ENCODE measurements at places on chromosomes 1 and 21.

DNA sequence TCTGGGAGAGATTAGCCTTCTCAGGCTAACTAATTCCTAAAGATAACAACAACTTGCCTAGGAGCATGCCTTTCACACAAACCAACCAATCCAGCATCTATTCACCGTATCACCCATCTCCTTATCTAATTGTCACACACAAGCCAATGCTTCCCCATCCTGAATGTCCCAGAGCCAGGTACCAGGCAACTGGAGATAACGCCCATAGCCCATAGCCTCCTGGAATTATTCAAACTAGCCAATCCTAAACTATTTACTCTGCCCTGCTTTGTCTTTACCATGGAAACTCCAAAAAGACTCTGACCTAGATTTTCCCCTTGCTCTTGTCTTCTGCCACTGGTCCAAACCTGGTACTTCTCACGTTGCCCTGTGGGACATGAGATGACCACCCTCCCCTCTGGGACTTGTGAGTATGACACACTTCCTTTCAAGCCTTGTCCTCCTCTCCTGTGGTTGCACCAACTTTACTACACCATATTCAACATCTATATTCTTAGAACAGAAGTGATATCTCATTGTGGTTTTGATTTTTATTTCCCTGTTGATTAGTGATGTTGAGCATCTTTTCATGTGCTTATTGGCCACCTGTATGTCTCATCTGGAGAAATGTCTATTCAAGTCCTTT, 8.8 kb upstream of the ATG4C start:
- DNase-seq = no peak

GRCh38 chr1:21264898-21265297, 25.4 kb downstream of the ECE1 start:
- no peak for DNase-seq

DNA sequence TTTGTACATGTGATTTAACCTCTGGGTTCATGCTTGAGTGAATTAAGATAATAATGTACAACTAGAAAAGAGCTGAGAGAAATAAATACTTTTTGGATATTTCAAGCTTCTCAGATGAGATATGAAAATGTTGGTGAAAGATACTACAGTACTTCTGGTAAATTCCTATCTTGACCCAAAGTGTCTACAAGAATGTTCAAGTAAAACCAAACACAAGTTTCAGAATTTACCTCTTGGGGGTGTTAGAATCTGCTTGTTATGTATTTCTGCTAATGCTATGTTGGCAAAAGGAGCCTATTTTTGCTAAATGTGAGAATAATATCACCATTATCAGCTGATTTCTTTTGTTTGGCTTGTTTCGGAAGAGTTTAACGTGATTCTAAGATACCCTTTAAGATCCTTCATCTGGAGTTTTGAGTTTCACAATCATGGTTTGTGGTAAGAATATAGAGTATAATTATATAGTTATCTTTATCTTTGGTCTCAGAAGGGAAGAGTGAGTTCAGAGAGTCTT, 388.5 kb downstream of the LMO4 start:
- no peak for DNase-seq

DNA sequence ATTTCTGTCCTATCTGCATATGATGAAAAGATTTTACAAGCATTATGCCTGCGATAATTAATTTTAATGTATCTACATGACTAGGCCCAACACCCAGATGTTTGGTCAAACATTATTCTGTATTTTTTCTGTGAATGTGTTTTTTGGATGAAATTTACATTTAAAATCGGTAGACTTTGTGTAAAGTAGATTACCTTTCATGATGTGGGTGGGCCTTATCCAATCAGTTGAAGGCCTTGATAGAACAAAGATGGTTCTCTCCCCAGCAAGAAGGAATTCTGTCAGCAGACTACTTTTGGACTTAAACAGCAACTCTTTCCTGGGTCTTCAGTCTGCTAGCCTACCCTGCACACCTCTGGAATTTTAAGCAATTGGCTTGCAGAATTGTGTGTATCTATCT, 844.0 kb downstream of the BRINP3 start:
- DNase-seq = no peak

DNA sequence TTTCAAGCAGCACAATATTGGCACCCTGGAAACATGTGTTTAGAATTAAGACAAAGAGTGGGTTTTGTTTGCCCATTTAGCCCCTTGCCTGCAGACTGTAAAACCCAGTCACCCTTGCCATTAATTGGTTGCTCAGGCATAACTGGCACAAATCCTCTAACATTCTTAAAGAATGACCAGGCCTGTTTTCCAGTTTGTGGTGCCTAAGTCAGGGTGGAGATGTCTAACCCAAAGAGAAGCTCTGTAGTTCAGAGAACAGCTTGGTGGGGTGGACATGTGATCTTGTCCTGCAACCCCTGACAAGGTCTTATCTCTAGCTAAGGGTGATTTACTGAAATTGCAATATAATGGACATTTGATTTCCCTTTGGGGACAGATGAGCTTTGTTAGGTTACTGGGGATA, 8.8 kb upstream of the ANGPTL7 start:
- DNase-seq = peak; percentile 50

DNA sequence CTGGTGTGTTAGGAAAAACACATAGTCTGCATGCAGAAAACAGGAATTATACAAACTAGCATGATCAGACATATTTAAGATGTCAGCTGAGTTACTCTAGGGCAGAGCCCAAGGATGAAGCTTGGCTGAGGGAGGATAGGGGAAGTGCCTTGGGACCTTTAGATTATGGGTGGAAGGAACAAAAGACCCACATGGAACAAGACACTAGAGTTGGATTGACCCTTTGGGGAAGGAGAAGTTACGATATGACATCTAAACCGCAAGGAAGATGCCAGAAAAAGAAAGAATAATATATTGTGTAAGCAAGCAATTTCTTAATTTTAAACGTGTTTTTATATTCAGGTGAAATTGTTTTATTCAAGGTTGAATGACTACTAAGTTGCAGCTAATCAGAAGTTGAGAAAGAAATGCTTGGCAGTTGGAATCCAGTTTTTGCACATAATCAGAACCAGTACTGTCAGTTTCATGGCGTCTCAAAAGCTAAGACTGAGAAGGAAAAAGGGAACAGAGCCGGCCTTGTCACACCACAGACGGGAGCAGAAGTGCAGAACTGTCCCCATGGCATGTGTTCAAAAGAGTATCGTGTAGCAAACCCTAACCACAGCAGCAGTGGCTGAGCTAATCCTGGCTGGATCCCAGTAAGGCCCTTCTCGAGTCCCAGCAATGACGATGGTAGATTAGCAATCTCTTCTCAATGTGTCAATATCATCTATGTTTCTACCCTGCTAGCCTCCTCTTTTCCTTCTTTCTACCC, 31.2 kb upstream of the IFNAR2 start:
- DNase-seq = no peak

- peak; percentile 99 for DNase-seq
Observed at GRCh38 chr1:23344111-23344986, at the start of gene HNRNPR. TSS of gene HNRNPR (minus strand) at chr1:23344284. CDS start at chr1:23341008, 3,276 bp downstream.

DNA sequence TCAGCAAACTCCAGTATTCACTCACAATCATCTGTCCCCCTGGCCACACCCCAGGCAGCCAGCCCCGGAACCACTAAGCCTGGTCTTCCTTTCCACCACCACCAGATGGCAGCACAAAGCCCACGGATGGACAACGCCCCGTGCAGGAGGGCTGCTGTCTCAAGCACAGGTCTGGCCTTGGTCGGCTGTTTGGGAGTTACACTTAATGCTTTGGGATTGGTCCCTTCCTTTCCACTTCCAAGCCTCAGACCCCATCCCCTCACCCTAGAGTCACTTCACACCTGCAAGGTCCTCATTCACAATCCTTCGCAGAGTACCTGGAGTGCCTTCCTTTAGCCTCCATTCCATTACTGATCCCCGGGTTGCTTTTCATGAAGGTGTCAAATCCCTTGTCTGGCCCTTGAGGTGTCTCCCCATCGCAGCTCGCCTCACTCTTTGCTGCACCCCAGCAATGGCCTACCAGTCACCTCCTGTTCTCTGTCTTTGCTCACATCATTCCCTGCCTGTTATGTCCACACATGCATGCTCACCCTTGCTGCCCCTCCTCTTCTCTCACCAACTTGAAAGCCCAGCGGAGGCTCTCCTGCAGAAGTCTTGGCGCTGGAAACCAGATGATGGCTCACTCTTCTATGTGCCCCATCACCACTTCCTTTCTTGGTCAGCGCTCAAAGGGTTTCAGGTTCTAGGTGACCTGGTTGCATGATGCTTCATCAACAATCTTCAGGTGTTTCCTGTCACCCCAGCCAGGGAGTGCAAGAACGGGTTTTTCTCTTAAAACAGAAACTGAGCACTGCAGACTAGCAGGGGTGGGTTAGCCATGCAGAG, 24.9 kb upstream of the KCNA2 start:
- DNase-seq = no peak

- no peak for DNase-seq
Observed at GRCh38 chr1:192574073-192574472, 1.5 kb upstream of the RGS1 start.

- DNase-seq = peak; percentile 89
Observed at GRCh38 chr1:66924756-66925557, at the start of the genes DNAI4 and MIER1. TSS of gene DNAI4 (minus strand) at chr1:66924856. CDS start at chr1:66924831, 25 bp downstream. TSS of gene MIER1 (plus strand) at chr1:66924990. CDS start at chr1:66925029, 39 bp downstream.

DNA sequence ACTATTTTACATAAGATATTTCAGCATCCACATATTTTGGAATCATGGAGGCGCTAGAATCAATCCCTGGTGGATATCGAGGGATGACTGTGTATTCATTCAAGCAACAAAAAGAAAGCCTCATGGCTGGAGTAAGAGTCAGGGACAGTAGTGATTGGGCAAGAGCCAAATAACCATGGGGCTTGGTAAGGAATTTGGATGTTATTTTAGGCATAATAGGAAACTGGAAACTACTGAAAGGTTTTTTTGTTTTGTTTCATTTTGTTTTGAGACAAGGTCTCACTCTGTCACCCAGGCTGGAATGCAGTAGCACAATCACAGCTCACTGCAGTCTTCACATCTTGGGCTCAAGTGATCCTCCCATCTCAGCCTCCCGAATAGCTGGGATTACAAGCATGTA, 33.8 kb upstream of the EYA3 start:
- no peak for DNase-seq

- no peak for DNase-seq
Observed at GRCh38 chr1:116131170-116131569, 20.0 kb downstream of the MAB21L3 start.

- no peak for DNase-seq
Observed at GRCh38 chr1:78090472-78091133, 44.8 kb downstream of the GIPC2 start.

DNA sequence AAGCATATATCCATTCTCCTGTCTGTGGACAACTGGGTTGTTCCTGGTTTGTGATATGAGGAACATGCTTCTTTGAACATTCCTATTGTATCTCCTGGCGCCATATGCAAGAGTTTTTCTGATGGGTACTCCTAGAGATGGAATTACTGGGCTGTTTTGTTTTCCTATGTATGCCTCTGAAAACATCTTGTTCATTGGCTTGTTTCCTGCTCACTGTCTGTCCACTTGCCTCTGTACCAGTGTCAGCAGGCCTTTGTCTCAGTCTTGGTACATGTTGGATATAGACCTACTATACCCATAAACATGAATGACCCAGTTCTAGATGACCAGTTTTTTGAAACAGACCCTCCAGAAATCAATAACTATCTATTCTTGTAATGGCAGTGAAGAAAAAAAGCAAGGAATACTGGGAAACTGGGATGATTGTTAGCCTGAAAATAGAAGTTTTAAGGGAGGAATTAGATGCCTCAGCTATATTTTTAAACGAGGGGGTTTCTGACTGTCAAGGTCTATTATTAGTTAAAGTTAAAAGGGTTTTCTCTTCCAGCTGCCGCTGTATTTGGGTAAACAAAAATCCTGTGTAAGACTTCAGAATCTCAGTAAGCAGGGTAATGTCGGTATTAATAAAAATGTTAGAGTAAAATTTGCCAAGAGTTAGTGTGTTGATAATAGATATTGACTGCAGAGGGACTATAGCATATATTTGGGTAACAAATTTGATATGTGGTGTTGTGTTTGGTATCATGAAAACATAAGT, 103.6 kb downstream of the RYR2 start:
- DNase-seq = no peak

- DNase-seq = no peak
Observed at GRCh38 chr1:8025671-8026144, 401 bp downstream of the ERRFI1 start.

- DNase-seq = no peak
Observed at GRCh38 chr1:221573756-221574155, 168.1 kb downstream of the DUSP10 start.

Data from kidney epithelial cell (primary cell).